Astrocyte (in vitro differentiated cells and primary cell): ENCODE measurements at places on chromosomes 3 and 15. TPM values are rescaled to one million over a fixed set of nuclear protein-coding genes. Genes with fewer than 3 reads are reported as not detected.
A peak's percentile ranks its signal among the peaks of the same experiment; 100 is the strongest.

Gene PTH1R
- total RNA-seq: 4.4 and 5.2 TPM in 2 replicates

Gene NPAP1
- not detected in 2 replicates for total RNA-seq

Gene TGM4
- 0.18 TPM in 1 of 2 replicates, not detected in the other for total RNA-seq

Gene IQCH
- 1.9 and 2.7 TPM in 2 replicates for total RNA-seq

Gene MCF2L2
- total RNA-seq: 0.89 and 1.2 TPM in 2 replicates

Gene ACSBG1
- total RNA-seq: not detected in 2 replicates

Gene PFKFB4
- total RNA-seq: 27.5 and 27.8 TPM in 2 replicates

- peak; percentile 55 for DNase-seq
Measured at GRCh38 chr3:66702126-66702525, 201.3 kb upstream of the LRIG1 start.

GRCh38 chr3:67706934-67707333 is 52.5 kb upstream of the SUCLG2 start:
- DNase-seq: no peak

GRCh38 chr15:25864966-25865365 is 1.8 kb upstream of the ATP10A start:
- peak; percentile 60 for DNase-seq

GRCh38 chr3:177914224-177914623 is 622.0 kb upstream of the KCNMB2 start:
- no peak for DNase-seq

DNA sequence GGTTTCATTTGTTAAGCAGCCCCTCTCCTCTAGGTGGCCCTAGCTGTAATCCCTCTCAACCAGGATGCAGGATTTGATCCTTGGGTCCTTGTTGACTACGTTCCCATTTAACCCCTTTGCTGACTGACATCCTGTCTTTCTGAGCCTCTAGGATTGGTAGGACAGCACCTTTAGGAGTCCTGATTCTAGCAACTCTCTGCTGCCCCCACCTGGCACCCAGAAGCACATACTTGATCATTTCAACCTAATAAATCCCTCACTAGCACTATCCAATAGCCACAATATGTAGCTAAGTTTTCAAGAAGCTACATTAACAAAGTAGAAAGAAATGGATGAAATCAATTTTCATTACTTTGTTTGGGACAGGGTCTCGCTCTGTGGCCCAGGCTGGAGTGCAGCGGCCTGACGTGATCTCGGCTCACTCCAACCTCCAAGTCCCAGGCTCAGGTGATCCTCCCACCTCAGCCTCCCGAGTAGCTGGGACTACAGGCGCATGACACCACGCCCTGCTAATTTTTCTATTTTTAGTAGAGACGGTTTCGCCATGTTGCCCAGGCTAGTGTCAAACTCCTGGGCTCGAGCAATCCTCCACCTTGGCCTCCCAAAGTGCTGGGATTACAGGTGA is 28.3 kb downstream of the RSL24D1 start:
- DNase-seq: peak; percentile 34

DNA sequence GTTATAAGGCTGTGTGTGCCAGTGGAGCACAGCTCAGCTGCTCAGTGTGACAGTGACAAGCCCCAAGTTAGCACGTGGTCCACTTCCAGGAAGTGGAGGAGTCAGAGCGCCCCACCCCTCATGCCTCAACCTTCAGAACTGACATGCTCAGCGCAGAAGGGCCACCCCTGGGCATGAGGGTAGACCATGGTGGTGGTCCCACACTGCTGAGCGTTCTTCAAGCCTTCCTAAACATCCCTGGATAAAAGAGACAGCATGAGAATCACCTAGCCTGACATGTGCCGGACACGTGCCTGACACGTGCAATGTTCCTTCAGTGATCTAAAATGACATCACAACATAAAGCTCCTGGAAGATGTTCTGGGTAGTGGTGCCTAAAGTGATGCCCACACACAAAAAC is 16.8 kb downstream of the ATP10A start:
- no peak for DNase-seq

DNA sequence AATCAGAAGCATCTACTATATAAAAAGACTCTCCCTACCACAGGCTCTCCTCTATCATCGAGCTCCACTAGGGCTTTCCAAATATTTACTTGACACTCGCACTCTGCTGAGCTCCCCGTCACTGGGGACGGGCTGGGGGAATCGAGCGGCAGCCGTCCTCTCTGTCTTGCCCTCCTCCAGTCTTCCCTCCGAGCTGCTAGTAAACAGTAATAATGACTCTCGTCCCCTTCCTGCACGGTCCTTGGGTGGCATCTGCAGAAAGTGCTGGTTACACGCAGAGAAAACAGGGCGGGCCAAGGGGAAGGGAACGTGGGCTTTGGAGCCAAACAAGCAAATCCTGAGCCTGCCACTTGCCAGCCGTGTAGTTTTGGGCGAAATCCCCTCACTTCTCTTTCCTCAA is 96.6 kb downstream of the LRIG1 start:
- DNase-seq: no peak

- DNase-seq: no peak
Measured at GRCh38 chr15:100903168-100903554, 16.0 kb upstream of the LRRK1 start.

GRCh38 chr3:18122264-18122663 is 302.9 kb downstream of the SATB1 start:
- DNase-seq: no peak

DNA sequence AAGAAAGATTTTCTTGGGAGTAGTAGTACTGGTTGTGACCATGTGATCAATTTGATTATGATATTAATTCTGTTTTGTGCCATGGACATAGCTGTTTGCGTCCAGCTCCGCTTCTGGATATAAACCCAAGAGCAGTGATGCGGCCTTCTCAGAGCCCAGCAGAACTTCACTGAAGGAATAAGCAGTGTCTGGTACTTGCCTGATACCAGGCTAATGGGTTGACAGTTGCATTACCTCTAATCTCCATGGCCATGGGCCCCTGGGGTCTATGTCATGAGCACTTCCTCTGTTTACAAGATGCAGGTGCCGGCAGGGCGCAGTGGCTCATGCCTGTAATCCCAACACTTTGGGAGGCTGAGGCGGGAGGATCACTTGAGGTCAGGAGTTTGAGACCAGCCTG is 36.3 kb upstream of the RAB6B start:
- no peak for DNase-seq

DNA sequence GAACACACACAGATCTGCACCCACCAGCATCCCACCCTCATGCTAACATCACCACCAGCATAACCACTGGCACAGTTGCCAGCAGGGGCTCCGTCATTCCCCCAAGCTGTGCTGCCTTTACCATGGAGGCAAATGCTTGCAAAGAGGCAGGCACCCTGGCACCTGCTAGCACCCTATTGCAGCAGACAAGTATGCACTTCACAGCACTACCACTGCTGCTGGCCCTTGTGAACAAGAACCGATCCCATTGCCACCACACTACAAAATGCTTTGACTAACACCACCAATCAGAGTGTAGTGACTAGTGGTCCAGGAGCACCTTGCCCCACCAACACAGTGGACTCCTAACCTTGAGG is 862.2 kb upstream of the DPPA4 start:
- DNase-seq: no peak

- DNase-seq: no peak
Measured at GRCh38 chr15:97941572-97941971, 18.9 kb upstream of the ARRDC4 start.

DNA sequence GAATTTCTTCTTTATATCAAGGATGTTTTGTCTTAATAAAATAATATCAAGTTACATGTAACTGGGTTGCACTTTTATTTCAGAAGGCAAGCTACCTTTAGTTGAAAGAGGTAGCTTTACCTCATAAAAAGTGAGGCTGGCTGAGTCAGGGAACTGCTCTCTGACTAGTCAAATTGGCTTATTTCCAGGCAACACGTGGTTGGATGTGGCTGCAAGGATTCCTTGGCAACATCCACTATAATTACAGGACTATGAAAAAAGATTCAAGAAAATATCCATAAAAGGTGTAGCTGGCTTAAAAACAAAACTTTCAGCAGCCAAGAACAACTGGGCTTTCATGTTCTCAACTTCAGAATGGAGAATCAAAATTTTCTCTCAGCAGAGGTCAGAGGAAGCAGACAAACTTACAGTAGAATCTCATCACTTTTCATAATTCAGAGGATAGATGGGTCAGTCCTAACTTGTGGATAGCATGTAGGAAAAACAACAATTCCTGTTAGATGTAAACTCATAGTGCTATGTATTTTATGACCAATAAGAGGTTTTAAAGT is 779.1 kb downstream of the MECOM start:
- peak; percentile 93 for DNase-seq

DNA sequence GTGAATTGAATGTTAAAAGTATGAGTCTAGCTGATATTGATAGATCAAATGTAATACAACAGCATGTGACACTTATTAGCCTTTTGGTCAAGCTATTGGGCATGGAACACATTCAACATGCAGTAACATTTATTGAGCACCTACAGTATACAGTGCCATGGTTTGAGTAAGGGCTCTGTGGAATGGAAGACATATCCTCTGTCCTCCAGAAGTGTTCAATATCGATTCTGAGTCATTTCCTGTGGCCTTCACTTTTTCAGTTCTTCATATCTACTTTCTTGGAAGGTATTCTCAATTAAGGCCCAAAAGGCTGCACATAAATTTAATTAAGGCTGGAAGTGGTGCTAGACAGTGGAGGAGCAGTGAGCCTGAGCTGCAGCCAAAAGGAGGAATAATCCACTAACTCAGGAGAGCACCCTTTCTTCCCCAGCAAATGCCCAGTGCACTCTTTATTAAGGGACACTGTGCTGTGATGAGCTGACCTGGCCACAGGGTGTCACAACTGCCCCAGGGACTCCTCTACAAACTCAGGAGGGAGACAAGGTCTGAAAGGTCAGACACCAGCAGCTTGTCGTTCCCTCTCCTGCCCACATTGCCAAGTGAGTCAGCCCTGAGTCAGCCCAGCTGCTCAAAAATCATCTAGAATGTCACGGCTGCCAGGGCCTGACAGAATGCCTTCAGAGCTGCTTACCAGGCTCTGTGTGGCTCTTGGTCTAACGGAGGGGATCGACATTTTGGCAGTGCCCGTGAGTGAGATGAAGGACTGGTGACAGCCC is 544.8 kb downstream of the AGBL1 start:
- DNase-seq: peak; percentile 90

- no peak for DNase-seq
Measured at GRCh38 chr3:58167431-58168351, 43.1 kb downstream of the DNASE1L3 start.

DNA sequence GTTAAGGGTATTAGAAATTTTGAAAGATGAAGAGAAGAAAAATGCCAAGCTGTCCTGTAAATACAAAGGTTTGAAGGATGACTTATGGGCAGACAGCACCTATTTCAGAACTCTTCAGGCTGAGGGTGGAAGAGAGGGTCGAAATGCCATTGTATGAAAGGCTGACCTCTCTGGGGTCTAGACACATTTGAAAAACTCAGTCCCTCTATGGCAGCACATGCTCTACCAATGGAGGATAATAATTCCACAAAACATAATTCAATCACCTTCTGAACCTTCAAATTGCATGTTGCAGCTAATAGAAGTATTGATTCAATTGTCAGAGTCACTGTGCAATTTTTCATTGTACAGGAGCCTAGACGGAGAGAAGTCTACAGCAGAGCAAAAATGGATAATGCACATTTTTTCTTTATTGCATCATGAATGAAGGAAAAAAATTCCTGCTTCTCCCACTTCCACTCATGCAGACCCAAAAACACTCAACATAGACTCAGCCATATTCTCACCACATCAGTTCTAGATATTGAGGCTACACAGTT is 569.1 kb downstream of the TBL1XR1 start:
- DNase-seq: no peak

GRCh38 chr15:54033356-54033860 is 55.2 kb downstream of the UNC13C start:
- DNase-seq: no peak

DNA sequence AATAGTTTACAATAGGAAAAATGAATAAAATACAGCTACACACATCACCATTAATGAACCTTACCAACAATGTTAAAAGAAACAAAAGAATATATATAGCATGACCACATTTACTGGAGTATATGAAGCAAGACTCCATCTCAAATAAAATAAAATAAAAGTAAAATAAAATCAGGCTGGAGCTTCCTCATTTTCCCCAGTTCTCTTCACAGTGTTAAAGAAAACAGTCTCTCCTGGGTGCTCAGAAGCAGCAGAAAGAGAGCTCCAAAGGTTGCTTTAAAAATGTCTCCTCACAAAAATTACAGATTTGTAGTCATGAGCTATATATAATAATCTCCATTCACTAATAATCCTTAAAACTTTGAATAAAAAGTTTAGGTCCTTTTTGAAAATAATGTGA is 48.8 kb downstream of the PIK3CB start:
- no peak for DNase-seq

DNA sequence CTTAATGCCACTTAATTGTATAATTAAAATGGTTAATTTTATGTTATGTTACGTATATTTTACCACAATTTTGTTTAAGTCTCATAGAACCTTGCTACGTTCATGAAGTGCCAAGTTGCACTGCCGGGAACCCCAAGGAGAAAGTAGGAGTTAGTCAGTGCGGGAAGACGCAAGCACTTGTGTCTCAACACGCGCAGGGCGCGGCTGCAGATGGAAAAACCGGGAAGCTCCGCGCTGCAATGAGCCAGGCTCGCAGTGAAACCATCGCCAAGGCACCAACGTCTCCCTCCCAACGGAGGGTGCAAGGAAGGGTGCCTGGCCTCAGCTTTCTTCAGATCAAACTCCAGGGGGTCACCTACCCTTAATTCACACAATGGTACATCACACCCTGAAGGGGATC is 21.6 kb downstream of the MAGI1 start:
- no peak for DNase-seq

DNA sequence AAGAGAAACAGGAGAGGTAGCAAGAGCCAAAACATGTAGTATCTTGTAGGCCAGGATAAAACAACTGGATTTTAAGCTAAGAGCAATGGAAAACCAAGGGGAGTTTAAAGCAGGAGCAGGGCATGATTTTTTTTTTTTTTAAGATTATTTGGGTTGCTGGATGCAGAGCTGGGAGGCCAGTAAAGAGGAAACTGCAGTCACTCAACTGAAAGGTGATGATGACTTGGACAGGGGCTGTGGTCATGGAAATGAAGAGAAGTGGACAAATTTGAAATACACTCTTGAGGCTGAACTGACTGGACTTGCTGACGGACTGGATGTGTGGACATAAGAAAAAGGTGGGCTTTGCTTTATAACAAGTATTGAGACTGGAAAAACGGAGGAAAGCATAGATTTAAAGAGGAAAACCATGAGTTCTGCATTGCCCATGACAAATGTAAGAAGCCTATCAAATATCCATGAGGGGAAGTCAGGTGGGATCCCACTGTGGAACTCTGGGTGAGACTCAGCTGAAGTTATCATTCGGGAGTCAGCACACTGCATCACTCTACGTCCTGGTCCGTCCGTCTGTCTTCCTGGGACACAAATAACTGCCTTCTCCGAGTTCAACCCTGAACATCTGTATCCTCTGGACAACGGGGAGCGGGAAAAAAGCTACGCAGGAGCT is 688 bp downstream of the XPC start:
- DNase-seq: peak; percentile 13

GRCh38 chr3:159418571-159419526 is 569.8 kb upstream of the IL12A start:
- DNase-seq: peak; percentile 55

GRCh38 chr3:135168822-135169221 is 373.8 kb downstream of the EPHB1 start:
- DNase-seq: no peak
